ENCODE measurements at places on chromosomes 7 and 10. TPM values are rescaled to one million over a fixed set of nuclear protein-coding genes. Genes with fewer than 3 reads are reported as not detected.

- DNase-seq = no peak
These were observed 174.7 kb downstream of the GATA3 start for GRCh38 chr10:8229153-8229552.

- DNase-seq = no peak
These were observed 47.8 kb downstream of the IPMK start for GRCh38 chr10:58219875-58220274.

DNA sequence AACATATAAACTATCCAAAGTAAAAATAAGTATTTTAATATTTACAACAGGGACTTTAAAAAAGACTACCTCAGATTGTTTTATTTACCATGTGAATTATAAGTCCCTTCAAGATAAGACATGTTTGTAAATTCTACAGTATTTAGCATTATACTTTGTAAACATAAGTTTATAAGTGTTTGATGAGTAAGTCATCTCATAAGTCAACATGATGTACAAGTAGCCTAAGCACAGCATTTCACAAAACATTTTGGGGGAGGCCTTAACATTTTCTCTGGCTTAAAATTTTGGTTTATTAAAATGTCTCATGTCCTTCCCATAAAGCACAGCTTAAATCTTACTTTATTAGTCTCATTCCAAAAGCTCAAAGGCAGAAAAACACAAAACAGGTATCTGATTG lies 15.4 kb downstream of the EPC1 start:
- no peak for DNase-seq

GRCh38 chr10:90314718-90315117 lies 543.1 kb downstream of the HTR7 start:
- no peak for DNase-seq

GRCh38 chr10:92688927-92689662 lies 660 bp upstream of the HHEX start:
- peak; percentile 20 for DNase-seq

GRCh38 chr10:1358147-1358546 lies 302.0 kb downstream of the WDR37 start:
- no peak for DNase-seq

DNA sequence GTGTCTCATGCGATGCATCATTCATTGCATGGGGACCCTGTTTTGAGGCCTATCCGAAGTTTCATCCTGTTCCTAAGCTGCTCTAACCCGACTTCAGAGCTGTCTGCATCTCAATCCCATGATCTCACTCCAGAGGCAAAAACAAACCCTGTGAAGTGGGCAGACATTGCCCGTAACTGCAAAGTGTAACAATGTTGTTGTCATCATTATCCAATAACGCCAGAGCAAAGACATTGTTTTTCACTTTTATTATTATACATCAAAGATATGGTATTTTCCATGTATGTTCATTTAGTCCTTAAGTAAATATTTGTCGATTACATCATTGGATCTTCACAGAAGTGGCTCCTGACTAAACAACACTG lies 246.7 kb downstream of the KLF6 start:
- no peak for DNase-seq

DNA sequence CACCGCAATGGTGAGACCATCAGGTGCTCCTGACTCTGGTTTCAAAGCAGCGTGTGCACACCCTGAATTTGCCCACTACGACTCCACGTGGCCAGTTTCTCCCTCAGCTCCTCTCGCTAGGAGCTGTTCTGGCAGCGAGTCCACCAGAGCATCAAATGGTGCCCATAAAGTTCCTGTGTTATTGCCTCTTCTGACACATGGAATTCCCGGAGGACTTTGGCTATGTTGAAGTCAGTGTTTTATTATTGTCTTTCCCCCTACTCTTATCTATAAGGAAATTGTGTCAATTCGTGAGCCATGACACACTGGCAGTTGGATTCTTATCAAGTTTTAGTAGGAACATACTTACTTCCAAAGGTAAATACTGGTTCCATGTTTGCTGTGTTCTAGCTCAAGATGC lies 53.9 kb upstream of the NPVF start:
- no peak for DNase-seq

DNA sequence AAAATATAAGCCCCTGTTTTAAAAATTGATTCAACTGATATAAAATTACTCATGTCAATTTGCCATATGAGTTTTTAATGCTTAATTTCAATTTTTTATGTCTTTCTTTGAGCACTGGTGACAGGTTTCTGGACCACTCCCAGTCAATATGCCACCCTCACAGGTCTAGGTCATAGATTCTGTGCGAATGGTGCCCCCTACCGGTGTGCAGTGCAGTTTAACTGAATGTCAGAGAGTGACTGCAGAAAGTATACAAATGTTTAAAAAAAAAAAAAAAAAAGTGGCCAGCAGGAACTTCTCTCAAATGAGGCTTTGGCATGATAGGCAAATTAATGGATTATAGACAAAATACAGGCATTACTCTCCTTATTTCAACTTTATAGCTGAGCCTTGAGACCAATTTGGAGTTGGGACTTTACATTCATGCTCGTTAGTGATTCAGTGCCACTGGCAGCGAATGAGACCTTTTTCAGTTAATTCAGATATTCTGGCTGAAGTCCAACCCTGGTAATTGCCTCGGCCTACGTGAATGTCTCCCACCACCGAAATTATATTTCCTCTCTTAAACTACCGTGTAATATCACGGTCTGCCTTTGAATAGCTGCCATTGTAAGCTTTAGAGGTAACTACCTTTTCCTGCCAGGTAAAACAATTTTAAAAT lies 427.6 kb downstream of the PHTF2 start:
- DNase-seq = peak; percentile 19

DNA sequence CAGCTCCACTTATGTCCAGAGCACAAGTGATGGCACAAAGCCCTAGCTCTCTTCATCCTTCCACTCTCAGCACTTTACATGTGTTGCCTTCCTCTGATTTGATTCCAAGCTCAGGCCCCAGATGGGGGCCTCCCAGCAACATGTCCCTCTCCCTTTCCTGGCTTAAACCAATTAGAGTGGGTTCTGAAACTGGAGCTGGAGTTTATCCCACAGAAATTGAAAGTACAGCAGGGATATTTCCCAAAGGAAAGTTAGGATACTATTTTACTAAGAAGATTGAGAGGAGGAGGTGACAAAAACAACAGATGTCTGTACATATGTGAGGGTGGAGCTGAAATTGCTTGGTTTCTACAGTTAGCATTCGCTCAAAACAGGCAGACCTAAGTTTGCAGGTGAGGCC lies 724.6 kb downstream of the AUTS2 start:
- no peak for DNase-seq

The TMEM273 gene
- polyA plus RNA-seq = 2.0 TPM

The HIBADH gene
- 90.5 TPM for polyA plus RNA-seq

The PON3 gene
- polyA plus RNA-seq = 2.5 TPM

The KCND2 gene
- polyA plus RNA-seq = 2.9 TPM

The HMX2 gene
- 0.75 TPM for polyA plus RNA-seq

The RRP12 gene
- 28.1 TPM for polyA plus RNA-seq

The CYP26C1 gene
- 0.05 TPM for polyA plus RNA-seq

The ABCA13 gene
- 0.95 TPM for polyA plus RNA-seq

The FRAT2 gene
- 12.0 TPM for polyA plus RNA-seq

Measured in left kidney (tissue), 8 donors.